CD8-positive, alpha-beta memory T cell (primary cell): ENCODE measurements at places on chromosomes 13 and 19. TPM values are rescaled to one million over a fixed set of nuclear protein-coding genes. Genes with fewer than 3 reads are reported as not detected.

RNF113B gene
- not detected for total RNA-seq

SLC25A42 gene
- total RNA-seq = 10.4 TPM

GRCh38 chr13:96002322-96003131, 50.7 kb downstream of the UGGT2 start:
- DNase-seq = no peak

DNA sequence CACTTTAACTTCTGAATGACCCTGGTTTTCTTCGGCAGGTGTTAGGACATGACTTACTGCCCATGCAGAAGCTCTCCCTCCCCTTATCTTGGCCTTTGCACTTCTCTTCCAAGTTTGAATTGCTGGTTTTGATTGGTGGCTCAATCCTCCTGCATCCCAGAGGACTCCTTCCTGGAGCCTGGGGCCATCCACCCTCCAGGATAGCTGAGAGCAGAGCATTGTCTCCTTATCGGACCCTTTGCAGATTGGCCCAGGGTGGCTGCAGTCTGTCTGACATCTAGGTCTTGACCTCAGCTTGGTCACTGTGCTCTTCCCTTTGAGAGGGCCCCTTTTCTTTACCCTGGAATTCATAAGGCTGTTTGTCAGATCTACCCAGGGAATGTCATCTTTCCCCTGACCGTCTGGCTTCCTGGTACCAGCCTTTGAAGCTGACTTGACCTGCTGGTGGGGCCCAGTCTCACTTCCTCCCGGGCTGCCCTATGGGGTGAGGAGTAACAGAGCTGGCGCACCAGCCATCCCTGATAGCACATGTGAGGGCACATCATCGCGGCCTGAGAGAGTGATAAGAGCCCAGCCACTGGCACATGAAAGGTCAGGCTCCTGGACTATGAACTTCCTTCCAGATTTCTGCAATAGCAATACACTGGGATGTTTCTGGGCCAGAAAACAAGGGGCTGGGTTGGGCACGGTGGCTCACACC, 172.9 kb upstream of the UBL3 start:
- no peak for DNase-seq

- no peak for DNase-seq
These were observed 1.8 kb downstream of the SLITRK1 start for GRCh38 chr13:83880275-83881139.

DNA sequence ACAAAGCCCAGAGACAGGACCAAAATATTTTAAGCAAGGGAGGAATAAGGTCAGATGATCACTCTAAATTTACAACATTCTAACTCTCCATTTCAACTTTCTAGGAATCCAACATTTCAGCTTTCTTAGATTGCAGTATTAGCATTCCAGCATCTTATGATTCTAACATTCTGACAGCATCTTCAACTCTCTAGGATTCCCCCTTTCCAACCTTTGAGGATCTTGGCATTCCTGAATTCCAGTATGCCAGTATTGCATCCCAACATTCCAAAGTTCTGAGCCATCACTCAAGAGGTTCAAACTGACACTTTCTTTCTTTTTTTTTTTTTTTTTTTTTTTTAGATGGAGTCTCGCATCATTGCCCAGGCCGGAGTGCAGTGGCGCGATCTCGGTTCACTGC, 13.8 kb downstream of the TGFB1 start:
- DNase-seq = no peak

- DNase-seq = no peak
These were observed 86.2 kb upstream of the MBNL2 start for GRCh38 chr13:97135883-97136282.

DNA sequence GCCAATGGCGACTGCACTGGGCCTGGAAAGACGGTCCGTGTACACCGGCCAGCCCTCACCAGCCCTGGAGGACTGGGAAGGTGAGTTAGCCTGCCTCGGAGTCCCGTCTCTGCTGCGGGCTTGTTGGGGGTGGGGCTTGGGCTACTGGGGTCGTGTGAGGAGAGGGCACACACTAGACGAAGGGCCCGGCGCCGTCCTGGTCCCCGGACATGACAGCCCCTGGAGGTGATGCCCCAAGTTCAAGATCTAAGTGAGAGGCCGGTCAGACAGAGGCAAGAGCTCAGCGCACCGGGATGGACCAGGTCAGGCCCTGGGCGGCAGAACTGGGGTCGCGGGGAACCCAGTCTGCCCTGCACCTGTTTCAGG, 1.6 kb downstream of the CILP2 start:
- DNase-seq = no peak

- no peak for DNase-seq
These were observed 14.6 kb downstream of the PDS5B start for GRCh38 chr13:32600890-32601289.

- DNase-seq = no peak
These were observed 63.9 kb downstream of the GPC6 start for GRCh38 chr13:93290503-93290902.

- DNase-seq = no peak
These were observed 184.7 kb downstream of the LACC1 start for GRCh38 chr13:44064357-44064756.

- no peak for DNase-seq
These were observed 29.2 kb downstream of the TMTC4 start for GRCh38 chr13:100645382-100645781.

DNA sequence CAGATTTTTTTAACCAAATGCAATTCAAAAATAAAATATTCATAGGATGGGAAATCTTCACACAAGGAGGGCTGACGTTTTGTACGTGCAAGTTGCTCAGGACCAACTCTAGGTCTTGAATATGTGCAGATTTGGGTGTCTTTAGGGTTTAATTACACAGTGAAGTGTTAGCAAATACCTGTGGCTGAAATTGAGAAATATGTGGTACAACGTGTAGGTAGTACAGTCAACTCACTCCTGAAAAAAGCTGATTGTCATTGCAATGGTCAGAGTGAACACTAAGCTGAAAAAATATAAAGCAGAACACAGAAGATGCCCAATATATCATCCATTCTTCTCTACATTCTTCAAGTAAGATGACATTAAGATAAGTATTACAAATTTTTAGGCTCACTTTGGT, 314.3 kb downstream of the SLITRK1 start:
- DNase-seq = no peak
